ENCODE measurements at places on chromosomes 3 and 15. TPM values are rescaled to one million over a fixed set of nuclear protein-coding genes. Genes with fewer than 3 reads are reported as not detected.
A peak's percentile ranks its signal among the peaks of the same experiment; 100 is the strongest.

- H3K27ac ChIP-seq, result no peak overlapping the region
- no peaks in the 10 kb centered on the region for H3K27me3 ChIP-seq
- H3K4me3 ChIP-seq, result no peak overlapping the region
- H3K36me3 ChIP-seq, result no peaks in the 10 kb centered on the region
- no peak for DNase-seq
- H3K4me1 ChIP-seq, result no peaks in the 10 kb centered on the region
Observed at GRCh38 chr3:81425198-81425868, 336.1 kb downstream of the GBE1 start.

Gene TYRO3
- 26.1 TPM for total RNA-seq

GRCh38 chr15:79372428-79372827, 59.7 kb upstream of the MINAR1 start:
- no peak overlapping the region for H3K4me3 ChIP-seq
- no peak overlapping the region for H3K27ac ChIP-seq
- no peaks in the 10 kb centered on the region for H3K4me1 ChIP-seq
- DNase-seq, result no peak
- H3K36me3 ChIP-seq, result no peaks in the 10 kb centered on the region

DNA sequence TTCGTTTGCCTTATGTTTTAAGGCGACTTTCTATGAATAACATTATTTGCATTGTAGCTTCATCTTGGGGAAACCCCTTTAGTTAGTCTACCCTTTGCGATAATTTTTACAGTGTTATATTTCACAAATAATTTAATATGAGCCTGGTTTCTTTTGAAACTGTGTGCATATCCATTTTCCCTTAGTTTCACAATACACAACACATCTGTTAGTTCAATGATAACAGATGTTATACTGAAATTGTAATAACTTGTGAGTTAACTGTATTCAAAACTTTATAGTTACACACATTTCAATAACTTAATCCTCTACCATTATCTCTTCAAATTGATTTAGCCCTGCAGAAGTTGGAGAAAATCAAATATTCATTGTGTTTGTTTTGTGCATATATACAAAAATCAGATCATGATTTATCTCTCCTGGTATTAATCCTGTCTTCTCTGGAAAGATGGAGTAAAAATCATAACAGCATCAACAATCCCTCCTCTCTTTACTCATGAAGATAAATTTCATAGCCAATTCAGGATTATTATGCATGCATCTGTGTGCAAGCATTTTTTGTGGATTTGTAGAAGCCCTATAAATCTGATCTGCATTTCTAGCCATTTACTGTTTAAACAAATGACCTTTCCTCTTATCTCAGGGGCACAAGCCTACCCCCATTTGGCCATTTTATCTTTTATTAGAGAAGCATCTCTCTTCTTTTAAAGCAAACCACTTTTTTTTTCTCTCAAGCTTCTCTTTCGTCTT, 304.0 kb downstream of the VPS13C start:
- no peak overlapping the region for H3K4me3 ChIP-seq
- H3K27ac ChIP-seq, result no peak overlapping the region
- H3K4me1 ChIP-seq, result no peaks in the 10 kb centered on the region
- H3K27me3 ChIP-seq, result no peaks in the 10 kb centered on the region

Gene LYZL4
- not detected for total RNA-seq

GRCh38 chr15:35327789-35328188, 218.2 kb downstream of the DPH6 start:
- no peaks in the 10 kb centered on the region for H3K4me1 ChIP-seq
- H3K36me3 ChIP-seq, result peaks cover 5% of the 10 kb centered on the region
- H3K4me3 ChIP-seq, result no peak overlapping the region
- no peaks in the 10 kb centered on the region for H3K27me3 ChIP-seq
- H3K27ac ChIP-seq, result no peak overlapping the region

DNA sequence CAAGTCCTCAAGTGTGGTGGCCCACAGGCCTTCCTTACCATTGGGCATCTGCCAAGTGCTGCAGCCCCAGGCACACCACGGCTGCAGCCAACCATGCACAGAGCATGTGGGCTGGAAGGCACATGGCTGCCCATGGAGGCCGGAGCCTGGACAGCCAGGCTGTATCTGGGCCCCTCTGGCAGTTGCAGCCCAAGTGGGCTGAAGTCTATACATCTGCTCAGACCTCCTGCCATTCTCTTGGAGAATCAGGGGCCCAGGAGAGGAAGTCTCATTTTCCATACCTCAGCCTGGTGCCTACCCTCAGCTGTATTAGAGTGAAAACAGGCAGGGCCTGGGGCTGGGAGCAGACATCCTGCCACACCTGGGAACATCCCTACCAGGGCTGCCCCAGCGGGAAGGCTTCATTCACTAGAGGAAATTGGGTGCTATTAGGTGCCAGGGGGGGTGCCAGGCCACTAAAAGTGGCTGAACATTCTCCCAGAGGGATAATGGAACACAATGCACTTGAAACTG, 48.0 kb upstream of the SLCO2A1 start:
- H3K4me3 ChIP-seq, result no peak overlapping the region
- H3K4me1 ChIP-seq, result no peaks in the 10 kb centered on the region
- no peaks in the 10 kb centered on the region for H3K36me3 ChIP-seq

DNA sequence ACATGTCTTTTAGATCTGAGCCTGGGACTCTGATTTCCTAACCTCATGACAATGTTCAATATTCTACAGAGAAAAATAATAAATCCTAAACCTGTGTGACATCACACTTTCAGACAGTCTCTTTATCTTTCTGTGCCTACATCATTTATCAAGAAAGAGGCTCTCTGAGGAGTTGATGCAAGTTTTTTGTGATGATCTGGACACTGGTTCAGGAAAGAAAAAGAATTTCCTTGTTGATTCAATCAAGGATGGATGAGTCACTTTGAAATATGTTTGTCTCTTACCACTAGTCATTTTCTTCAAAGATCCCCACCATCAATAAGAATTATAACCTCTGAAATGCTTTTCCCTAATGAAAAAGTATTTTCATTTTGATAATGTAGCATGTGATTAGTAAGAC, 404.6 kb downstream of the WDR72 start:
- no peak overlapping the region for H3K4me3 ChIP-seq
- H3K27ac ChIP-seq, result no peak overlapping the region
- no peak for DNase-seq

- no peak for DNase-seq
- H3K36me3 ChIP-seq, result no peaks in the 10 kb centered on the region
- no peak overlapping the region for H3K4me3 ChIP-seq
- H3K27ac ChIP-seq, result no peak overlapping the region
- no peaks in the 10 kb centered on the region for H3K27me3 ChIP-seq
Observed at GRCh38 chr3:96478496-96478895, 335.9 kb upstream of the EPHA6 start.

Gene GPR171
- 0.84 TPM for total RNA-seq

- no peak for DNase-seq
- H3K4me3 ChIP-seq, result no peak overlapping the region
- no peak overlapping the region for H3K27ac ChIP-seq
- H3K4me1 ChIP-seq, result no peaks in the 10 kb centered on the region
Observed at GRCh38 chr15:98123297-98123696, 162.8 kb downstream of the ARRDC4 start.

Gene C2CD4B
- 3.5 TPM for total RNA-seq

DNA sequence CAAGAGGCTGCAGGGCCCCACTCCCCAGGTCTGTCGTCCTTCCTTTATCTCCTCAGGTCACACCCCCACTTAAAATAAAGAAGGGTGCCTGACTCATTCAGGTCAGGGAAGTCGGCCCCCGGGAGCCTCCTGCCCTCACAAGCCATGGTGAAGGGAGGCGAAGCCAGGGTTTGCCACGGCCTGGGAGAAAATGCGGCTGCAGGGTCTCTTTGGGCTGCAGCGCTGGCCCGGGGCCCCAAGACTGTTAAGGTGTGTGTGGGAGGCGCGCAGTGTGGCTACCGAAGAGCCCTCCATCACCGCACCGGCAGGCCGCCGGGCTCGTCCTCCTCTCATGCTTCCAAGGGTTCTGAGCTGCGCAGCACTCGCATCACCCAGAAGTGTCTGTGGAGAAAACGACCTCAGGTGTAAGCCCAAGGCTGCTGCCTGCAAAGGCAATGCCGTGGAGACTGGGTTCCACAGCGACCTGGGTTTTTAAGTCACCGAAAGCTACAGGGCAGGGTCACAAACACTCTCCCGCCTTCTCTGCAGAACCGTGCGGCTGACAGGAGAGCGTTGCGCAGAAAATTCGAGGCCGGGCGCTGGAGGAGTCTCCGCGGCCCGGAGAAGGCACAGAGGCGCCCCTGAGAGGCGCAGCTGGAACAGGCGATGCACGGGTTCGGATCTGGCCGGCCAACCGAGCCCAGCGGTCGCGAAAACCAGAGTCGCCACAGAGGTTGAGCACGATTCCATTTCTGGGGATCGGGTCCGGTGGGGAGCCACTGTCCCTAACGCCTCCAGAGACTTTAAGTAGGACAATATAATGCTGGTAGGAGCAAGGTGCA, 8.7 kb downstream of the FOXL2 start:
- H3K27me3 ChIP-seq, result peaks cover 83% of the 10 kb centered on the region
- no peak for DNase-seq

GRCh38 chr3:111811811-111812210, 47.3 kb upstream of the PHLDB2 start:
- no peaks in the 10 kb centered on the region for H3K4me1 ChIP-seq
- no peak overlapping the region for H3K4me3 ChIP-seq
- no peak for DNase-seq
- H3K36me3 ChIP-seq, result no peaks in the 10 kb centered on the region

GRCh38 chr3:186439725-186440124, 77.7 kb upstream of the DGKG start:
- H3K4me1 ChIP-seq, result no peaks in the 10 kb centered on the region
- H3K27ac ChIP-seq, result no peak overlapping the region

- H3K4me3 ChIP-seq, result no peak overlapping the region
- H3K27me3 ChIP-seq, result no peaks in the 10 kb centered on the region
Observed at GRCh38 chr3:42129014-42129953, 38.1 kb downstream of the TRAK1 start.

GRCh38 chr15:82870727-82871320, 61.4 kb downstream of the WHAMM start:
- no peaks in the 10 kb centered on the region for H3K27me3 ChIP-seq
- H3K4me1 ChIP-seq, result no peaks in the 10 kb centered on the region
- DNase-seq, result no peak
- no peak overlapping the region for H3K4me3 ChIP-seq
- no peaks in the 10 kb centered on the region for H3K36me3 ChIP-seq
- H3K27ac ChIP-seq, result no peak overlapping the region

DNA sequence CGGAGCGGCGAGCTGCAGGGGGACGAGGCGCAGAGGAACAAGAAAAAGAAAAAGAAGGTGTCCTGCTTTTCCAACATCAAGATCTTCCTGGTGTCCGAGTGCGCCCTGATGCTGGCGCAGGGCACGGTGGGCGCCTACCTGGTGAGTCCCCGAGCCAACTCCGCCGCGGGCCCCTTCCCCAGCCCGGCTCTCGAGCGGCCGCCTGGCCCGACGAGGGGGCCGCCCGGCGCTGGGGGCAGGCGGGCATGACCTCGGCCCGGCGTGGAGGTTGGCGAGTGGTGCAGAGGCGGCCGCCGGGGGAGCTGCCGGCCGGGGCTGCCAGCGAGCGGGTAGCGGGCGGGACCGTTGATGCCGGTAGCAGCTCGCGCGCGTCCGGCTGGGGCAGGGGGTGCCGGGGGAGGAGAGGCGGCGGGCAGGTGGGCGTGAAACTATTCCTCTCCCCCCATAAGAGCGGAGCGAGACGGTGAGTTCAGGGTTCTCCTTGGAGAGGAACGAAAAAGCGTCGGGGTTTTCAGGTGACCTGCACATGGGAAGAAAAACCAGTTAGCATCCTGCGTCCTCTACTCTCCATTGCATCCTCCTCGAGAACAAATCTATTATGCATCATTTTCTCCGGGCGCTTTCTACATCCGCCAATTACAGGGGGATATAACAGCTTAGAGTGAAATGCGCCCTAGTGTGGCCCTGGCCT, 585 bp downstream of the SLCO3A1 start:
- peak overlapping the region; percentile 96 for H3K27ac ChIP-seq
- H3K36me3 ChIP-seq, result no peaks in the 10 kb centered on the region
- H3K27me3 ChIP-seq, result no peaks in the 10 kb centered on the region
- H3K4me3 ChIP-seq, result peak overlapping the region; percentile 67
- peaks cover 48% of the 10 kb centered on the region for H3K4me1 ChIP-seq

GRCh38 chr15:53831907-53832770, 72.7 kb upstream of the WDR72 start:
- H3K4me1 ChIP-seq, result no peaks in the 10 kb centered on the region
- H3K4me3 ChIP-seq, result no peak overlapping the region
- no peaks in the 10 kb centered on the region for H3K36me3 ChIP-seq

Gene CASR
- 0.39 TPM for total RNA-seq

- H3K36me3 ChIP-seq, result no peaks in the 10 kb centered on the region
- H3K27me3 ChIP-seq, result no peaks in the 10 kb centered on the region
- peak; percentile 25 for DNase-seq
- H3K4me3 ChIP-seq, result no peak overlapping the region
- peak overlapping the region; percentile 3 for H3K27ac ChIP-seq
Observed at GRCh38 chr3:16311960-16312451, 47.0 kb downstream of the OXNAD1 start.

Gene EDEM1
- 84.1 TPM for total RNA-seq

DNA sequence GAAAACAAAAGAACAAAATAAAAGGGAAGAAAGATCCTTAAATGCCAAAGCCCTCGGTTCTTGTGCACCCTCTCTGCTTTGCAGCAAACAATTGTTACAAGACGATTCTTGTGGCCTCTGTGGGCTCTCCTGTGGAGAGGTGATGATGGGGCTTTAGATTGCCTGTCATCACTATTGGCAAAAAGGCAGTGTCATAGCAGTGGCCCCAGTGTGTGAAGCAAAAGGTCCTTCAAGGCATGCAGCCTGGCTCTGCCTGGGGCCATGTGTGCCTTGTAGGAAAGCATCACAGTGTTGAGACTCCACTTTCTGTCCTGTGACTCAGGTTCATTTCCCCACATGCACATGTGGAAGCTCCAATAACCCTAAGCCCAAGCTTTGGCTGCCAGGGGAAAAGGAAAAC, 43.7 kb downstream of the POC1A start:
- H3K4me1 ChIP-seq, result peaks cover 20% of the 10 kb centered on the region
- no peaks in the 10 kb centered on the region for H3K27me3 ChIP-seq
- H3K36me3 ChIP-seq, result no peaks in the 10 kb centered on the region
- no peak overlapping the region for H3K27ac ChIP-seq
- H3K4me3 ChIP-seq, result no peak overlapping the region

Data from tibial nerve (tissue), 4 donors.